Activated CD8-positive, alpha-beta memory T cell treated with anti-CD3 and anti-CD28 coated beads for 1 hour (primary cell): ENCODE measurements at places on chromosomes 13 and 19.

DNA sequence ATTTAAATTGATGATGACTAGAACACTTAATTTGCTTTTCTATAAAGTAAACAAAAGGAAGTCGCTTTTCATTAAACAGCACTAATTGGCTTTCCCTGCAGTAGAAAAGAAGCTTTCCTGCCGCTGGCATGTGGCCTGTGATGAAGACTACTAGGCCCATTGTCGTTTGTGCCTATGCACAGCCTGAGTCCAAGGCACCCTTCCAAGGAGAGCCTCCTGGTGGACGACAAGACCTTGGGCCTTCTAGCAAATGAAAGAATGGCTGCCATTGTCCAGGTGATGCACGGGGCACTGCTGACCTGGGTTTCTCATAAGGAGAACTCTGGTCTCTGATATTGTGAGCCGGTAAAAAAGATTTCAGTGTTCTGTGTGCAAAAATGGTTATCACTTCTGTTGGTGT is 233.0 kb downstream of the COL4A1 start:
- DNase-seq, result no peak

DNA sequence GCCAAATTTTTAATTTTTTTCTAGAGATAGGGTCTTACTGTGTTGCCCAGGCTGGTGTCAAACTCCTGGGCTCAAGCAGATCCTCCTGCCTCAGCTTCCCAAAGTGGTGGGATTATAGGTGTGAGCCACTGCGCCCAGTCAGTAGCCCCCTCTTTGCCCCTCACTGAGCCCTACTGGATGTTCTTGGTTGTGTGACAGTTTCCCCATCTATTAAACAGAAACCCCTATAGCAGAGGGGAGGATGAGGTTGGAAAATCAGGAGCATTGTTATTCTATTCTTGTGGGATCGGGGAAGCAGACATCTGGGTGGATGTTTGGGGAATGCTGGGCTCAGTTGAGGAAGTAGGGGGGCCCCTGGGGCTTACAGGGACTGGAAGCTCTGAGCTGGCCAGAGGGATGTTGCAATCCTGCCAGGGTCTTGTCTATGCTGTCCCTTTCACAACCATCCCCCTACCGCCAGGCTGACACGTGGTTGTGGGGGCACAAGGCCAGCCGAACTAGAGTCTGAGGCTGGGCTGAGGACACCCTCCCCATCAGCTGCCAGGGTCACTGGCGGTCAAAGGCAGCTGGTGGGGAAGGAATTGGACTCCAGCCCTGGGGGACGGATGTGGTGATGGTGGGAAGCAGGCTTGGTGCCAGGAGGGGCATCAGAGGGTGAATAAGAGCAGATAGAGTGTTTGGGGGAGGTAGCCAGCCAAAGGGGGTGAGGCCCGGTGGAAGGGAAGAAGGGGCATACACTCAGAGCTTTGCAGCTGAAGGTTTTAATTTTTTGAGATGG is 10.9 kb downstream of the APOC1 start:
- no peak for DNase-seq

GRCh38 chr13:24226762-24227161 is 66.2 kb downstream of the SPATA13 start:
- DNase-seq, result no peak

DNA sequence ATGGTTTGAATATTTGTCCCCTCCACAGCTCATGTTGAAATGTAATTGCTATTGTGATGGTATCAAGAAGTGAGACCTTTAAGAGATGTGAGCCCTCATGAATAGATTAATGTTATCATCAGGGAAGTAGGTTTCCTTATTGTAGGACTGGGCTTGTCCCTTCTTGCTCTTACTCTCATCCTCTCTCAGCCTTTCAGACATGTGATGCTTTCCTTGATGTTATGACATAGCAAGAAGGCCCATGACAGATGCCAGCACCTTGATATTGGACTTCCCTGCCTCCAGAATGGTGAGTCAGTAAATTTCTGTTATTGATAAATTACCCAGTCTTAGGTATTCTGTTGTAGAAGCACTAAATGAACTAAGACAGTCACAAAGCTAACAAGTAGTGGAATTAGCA is 5.7 kb upstream of the ZMYM2 start:
- no peak for DNase-seq

DNA sequence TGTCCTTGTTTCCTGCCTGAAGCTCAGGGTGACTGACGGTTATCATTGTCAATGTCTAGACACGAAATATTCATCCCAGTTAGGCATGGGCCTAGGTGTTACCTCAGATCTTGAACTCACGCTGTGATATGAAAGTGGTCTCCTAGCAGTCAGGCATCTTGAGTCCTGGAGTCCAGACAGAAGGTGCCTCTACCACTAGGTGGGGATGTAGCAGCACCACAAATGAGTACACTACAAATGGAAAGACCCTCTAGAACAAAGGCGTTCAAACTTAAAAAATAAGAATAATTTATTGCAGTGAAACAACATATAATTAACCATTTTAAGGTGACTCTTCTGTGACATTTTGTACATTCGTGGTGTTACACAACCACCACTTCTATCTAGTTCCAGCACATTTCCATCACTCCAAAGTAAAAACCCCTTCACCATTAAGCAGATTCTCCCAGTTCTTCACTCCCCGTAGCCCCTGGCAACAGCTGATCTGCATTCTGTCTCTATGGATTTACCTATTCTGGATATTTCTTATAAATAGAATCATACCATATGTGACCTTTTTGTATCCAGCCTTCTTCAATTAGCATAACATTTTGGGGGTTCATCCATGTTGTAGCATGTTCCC is 11.9 kb upstream of the FRY start:
- no peak for DNase-seq

DNA sequence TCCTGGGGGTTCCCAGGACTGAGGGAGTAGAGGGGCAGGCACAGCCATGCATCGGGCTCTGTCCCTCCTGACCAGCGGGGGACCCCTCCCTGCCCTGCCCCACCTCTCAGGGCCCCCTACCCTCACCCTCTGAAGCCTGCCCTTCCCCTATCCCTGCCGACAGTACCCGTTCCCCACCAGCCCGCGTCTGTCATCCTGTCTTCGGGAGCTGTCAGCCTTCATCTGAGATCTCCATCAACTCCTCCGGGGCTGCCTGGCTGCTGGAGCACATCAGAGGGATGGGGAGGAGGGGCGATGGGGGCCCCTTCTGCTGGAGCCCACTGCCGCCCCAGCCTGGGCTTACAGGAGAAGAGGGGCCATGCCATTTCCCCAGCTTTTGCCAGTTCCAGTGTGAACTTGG is 6.2 kb upstream of the SHD start:
- no peak for DNase-seq

DNA sequence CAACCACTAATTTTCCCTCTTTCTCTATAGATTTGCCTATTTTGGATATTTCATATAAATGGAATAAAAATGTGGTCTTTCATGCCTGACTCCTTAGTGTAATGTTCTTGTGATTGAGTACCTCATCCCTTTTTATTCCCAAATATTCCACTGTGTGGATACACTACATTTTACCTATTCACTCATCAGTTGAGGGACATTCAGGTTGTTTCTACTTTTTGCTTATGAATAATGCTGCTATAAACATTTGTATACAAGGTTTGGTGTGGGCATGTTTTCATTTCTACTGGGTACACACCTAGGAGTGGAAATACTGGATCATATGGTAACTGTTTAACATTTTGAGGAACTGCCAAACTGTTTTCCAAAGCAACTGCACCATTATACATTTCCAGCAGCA is 5.1 kb upstream of the WBP4 start:
- no peak for DNase-seq

- DNase-seq, result no peak
Measured at GRCh38 chr13:77383097-77383496, 56.2 kb upstream of the MYCBP2 start.

DNA sequence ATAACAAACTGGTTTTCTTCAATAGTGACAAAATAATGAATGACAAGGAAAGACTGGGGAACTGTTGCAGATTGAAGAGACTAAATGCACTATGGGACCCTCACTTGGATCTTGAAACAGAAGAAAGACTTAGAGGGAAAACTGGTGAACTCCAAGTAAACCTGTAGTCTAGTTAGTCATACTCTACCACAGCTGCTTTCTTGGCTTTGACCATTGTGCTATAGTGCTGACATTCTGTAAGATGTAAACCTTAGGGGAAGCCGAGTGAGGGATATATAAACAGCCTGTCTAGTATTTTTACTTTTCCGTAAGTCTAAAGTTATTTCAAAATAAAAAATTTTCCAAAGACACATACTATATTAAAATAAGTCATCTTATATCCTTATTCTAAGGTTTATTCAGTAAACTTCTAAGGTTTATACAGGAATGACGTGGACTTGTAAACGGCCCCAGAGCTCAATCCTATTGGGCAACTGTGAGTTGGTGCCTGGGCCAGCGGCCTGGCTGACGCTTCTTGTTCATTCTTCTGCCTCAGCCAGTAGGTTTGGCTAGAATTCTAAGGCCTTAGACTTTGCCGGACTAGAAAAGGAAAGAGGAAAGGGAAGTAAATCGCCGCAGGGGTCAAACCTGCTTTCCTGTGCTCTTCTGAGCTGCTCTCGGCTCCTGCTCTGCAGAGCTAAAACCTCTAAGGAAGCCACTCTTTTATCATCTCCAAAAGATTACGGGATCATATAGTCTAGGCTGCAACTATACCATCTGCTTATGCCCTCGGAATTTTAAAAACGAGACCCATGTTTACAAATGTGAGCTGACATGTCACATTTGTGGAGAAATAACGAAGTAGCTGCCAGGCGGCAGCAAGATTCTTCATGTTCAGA is 33.6 kb upstream of the UBE2L5 start:
- no peak for DNase-seq

- no peak for DNase-seq
Measured at GRCh38 chr19:30559446-30559845, 187.3 kb downstream of the ZNF536 start.

DNA sequence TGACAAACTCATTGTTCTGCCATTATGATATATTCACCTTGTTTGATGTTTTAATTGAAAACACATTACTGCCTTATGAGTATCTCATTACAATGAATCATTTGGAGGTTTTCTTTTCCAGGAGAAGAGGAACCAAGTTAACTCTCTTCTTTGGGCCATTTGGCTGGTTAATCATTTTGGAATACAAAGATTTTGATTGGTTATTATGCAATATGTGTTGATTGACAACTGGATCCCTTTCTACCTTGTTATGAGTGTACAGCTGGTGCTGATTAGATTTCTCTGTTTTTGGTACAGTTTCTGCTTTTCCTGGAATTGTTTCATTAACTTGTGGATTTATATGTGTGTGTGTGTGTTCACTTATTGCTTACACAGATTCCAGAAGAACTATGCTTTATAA is 49.2 kb upstream of the RGCC start:
- DNase-seq, result no peak

DNA sequence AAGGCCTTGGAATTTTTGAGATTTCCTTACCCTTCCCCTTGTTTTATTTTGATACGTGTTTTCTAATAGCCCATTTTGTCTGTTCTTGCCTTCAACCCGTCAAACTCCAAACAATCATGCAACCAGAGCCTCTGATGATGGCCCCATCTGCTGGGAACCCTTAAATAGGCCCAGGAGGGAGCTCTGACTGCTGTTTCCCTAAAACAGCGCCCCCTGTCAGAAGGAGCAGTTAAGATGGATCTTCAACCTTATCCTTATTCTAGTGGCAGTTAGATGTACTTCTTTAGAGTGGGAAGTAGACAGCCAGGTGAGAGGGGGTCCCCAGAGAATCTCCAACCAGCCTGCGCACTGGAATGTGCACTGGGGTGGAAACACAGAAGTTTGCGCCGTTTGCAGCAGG is 1031.0 kb upstream of the PCDH9 start:
- DNase-seq, result no peak

- no peak for DNase-seq
Measured at GRCh38 chr19:36266375-36266961, 51.6 kb downstream of the ZNF146 start.

DNA sequence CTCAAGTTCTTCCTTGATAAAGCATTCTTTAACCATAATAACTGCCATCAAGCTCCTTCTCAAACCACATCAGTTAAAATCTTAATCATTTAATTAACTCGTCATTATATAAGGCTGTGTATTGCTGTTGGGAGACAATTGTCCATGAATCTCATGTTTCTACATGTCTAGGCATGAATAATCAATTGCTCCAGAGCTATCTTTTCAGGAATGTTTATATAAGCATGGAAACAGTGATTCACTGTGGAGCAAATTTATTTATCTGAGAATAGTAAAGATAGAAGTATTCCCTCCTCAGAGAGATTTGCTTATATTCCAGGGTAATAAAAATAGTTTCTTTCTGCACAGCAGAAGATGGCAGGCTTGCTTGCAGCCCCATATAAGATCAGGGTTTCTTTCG is 71.1 kb downstream of the CBY2 start:
- DNase-seq, result no peak

DNA sequence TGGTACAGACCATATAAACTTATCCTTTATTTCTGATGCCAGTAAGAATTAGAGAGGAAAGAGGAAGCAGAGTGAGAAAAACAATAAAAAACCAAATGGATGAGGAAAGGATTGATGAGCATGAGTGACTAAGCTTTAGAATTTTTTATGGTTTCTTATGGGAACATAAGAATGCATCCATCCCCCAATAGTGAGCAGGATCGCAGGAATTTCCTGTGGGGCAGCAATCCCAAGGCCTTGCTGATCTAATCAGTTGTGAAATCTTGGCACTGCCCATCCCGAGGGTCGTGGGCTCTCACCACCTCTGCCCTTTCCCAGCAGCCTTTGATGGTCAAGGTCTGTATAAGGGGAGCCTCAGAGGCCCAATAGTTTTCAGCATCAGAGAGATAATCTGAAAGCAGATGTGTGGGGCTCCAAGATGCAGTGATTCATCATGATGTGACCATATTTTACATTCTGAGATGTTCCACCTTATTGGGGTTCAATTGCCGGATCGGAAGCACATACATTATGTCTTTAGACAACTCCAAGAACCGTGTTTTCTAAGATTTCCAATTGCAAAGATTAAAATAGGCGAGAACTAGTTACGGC is 222.1 kb downstream of the DNAJC15 start:
- no peak for DNase-seq

DNA sequence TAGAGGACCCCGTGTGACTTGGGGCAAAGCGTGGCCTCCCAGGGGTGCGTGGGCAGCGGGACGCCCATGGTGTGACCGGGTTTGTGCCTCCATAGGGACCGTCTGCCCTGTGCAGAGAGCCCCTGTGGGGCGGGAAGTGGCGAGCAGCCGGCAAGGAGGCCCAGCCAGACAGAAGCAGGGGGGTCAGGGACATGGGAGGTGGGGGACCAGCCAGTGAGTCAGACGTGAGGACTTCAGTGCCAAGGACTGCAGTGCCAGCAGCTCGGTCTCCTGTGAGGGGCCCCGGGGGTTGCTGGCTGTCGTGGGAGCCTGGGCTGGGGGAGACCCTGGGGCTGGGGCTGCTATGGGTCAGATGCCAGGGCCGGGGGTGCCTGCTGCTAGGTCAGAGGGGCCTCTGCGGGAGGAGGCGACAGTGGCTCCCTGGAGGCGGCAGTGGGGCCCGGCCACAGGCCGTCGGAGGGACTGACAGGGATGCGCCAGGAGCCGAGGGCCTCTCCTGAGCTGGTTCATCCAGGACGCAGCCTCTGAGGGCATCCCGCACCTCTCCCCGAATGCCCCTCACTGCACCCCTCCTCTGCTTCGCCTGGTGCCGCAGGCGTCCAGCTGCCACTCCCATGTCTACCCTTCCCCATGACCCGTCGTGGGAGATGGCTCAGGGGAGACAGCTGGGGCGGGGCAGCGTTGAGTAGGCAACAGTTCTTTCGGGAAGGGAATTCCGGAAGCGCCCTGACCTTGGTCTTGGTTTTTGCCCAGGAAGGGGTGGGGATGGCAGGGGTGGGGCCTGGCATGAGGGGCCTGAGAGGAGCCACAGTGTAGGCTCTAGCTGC is 80.0 kb downstream of the KDM4B start:
- no peak for DNase-seq

- DNase-seq, result no peak
Measured at GRCh38 chr13:77391475-77391874, 64.6 kb upstream of the MYCBP2 start.
